SK-MEL-5 (cell line): ENCODE measurements at places on chromosomes 12 and 14. TPM values are rescaled to one million over a fixed set of nuclear protein-coding genes. Genes with fewer than 3 reads are reported as not detected.
A peak's percentile ranks its signal among the peaks of the same experiment; 100 is the strongest.

The PAPLN gene
- total RNA-seq = not detected in 2 replicates

The OTUB2 gene
- 3.5 and 4.4 TPM in 2 replicates for total RNA-seq

GRCh38 chr14:35458442-35458841 lies 53.9 kb upstream of the NFKBIA start:
- DNase-seq = no peak

GRCh38 chr12:32493282-32493681 lies 93.9 kb downstream of the FGD4 start:
- DNase-seq = no peak

The CCDC175 gene
- total RNA-seq = not detected in 2 replicates

GRCh38 chr12:41653386-41654326 lies 465.5 kb downstream of the PDZRN4 start:
- no peak for DNase-seq

The TSHR gene
- not detected in 2 replicates for total RNA-seq

DNA sequence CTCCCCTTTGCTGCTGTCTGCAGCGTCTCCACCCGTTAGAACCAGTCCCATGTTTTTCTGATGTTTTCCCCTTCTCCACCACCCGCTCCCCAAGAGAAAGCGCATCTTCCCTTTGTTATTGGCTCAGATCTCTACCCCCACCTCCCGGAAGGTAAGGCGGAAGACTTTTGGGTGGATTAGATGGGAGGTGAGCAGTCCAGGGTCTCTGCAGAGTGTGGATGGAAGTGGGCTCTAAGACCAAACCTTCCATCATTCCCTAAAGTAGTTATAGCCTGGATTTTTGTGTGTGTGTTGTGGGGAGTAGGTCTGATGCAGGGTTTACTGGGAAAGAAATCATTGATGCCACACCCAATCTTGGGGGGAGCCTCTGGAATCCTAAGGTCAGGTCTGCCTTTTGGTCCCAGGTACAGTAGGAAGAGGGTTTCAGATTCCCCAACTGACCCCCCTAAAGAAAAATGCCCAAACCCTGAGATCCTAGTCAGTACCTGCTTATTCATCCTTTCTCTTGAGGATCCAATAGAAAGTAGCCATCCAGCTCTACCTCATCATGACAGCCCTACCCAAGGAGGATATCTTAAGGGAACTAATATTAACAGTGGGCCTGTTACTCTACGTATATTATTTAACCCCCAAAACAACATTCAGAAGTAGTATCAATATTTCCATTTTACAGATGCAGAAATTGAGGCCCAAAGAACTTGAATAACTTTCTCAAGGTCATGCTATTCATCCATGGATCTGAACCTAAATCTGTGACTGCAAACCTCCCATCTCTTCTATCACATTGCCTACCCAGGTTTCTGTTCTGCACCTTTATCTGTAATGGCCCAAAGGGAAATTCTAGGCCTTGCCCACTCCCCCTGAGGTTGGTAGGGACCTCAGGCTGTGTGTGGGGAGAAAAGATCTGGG lies 1.1 kb downstream of the KIF5A start:
- DNase-seq = no peak

DNA sequence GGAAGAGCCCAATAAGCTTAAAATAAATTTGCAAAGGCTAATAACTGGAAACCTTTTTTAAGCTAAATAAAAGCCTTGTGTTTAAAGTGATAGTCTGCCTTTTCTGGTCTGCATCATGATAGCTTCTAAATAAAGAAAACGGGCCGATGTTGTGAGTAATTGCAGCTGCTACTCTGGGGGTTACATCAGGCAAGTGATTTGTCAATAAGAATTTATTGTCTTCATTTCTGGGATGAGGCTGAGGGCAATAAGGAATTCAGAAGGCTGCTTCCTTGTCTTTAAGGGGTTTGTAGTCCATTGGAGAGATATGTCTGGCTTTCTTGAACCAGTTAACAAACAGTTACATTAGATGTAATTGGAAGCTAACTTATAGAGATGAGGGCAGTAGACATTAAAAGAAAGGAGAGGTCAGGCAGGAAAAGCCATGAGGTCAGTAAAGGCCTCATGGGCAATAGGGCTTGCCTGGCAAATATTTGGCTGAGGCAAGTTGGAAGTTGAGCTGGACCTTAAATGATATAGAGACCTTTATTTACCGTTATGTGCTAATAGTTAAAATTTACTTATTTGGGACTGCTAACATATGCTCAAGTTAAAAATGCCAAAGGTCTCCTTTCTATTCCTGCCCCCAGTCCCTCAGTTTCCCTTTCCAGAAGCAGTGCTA lies 85.0 kb downstream of the CRADD start:
- DNase-seq = peak; percentile 65

GRCh38 chr12:3378655-3379054 lies 112.3 kb upstream of the PRMT8 start:
- DNase-seq = no peak

The ELK3 gene
- 18.9 and 19.2 TPM in 2 replicates for total RNA-seq

DNA sequence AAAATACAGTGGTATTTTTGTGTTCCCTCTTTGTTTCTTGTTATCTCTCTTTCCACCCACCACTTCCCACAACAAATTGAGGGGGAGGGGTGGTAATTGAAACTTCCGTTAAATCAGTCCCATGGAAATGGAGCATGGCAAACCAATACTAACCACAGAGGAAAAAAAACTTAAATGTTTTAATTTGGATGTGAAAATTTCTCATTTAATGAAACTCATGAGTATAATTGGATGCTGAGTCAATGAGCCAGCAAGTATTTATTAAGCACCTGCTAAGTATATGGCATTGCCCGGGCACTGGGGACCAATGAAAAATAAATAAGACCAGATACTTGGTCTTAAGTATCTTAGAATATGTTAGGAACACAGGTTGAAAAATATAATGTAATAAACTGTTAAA lies 147.5 kb downstream of the KCNH5 start:
- no peak for DNase-seq

DNA sequence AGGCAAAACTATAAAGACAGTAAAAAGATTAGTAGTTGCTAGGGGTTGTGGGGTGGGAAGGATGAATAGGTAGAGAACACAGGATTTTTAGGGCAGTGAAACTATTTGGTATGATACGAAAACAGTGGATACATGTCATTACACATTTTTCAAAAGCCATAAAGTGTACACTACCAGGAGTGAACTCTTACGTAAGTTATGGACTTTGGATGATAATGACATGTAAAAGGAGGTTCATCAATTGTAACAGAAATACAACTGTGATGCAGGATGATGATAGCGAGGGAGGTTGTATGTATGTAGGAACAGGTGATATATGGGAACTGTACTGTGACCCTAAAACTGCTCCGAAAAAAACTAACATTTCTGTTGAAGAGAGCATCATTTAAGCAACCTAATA lies 15.1 kb upstream of the FGF6 start:
- no peak for DNase-seq

DNA sequence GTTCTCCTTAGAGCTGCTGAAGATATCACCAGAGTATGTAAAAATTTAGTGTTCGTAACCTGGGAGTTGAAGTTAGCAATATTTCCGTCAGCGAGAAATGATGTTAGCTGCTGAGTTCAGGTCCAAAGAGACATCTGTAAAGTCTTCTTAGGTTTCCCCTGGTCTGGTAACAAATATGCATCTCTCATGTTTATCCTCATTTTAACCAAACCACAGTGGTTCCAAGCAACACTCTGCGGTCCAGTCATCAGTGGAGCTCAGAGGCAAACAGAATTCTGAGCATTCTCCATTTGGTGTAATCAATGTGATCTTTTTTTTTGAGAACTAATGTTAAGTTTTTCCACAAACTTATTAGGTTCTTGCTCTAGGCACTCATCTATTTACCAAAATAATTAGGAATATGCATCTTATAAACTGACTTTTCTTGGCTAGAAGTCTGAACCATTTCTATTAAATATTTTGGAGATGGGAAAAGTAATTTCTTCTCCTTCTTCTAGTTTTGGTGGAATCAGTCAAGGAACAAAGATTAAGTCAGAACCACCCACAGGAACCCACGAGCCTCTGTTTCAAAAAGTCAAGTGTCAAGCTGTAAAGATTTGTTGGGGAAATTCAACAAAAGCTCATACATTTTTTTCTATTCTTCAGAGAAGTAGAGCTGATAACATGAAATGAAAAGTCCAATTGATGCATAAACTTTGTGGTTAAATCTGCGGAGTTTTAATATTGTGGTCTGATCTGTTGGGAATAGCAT lies 64.7 kb downstream of the IFNG start:
- DNase-seq = no peak

GRCh38 chr14:33444136-33444535 lies 505.5 kb downstream of the NPAS3 start:
- DNase-seq = no peak

The EXOC3L4 gene
- total RNA-seq = not detected in 2 replicates

DNA sequence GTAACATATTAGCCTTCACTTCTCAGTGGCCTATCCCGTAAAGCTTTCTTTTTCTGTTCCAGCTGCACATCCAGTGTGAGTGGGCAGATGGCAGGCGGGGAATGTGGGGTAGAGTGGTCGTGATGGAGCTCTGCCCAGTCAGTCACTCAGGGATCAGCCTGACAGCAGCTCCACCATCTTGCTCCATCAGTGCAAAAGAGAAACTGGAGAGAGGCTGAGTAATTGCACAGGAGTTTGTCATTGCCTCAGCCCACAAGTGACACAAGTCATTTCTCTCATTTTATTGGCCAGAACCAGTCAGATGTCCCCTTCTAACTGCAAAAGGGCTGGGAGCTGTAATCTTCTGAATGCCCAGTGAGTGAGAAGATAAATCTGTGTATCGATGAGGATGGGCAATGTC lies 66.5 kb downstream of the ATP23 start:
- no peak for DNase-seq

DNA sequence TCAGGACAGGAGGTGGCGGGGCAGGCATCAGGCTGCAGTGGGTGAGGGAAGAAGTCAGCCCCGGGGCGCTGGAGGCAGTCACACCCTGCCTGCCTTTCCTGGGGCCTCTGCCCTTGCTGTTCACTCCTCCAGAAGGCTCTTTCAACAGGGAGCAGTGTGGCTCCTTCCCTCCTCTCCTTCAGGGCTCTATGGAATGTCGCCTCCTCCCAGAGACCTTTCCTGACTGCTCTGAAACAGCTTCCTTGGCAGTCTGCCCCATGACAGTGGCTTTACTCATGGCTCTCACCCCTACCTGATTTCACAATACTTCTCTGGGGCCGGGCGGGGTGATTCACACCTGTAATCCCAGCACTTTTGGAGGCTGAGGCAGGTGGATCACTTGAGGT lies 7.1 kb downstream of the RHOF start:
- peak; percentile 60 for DNase-seq

DNA sequence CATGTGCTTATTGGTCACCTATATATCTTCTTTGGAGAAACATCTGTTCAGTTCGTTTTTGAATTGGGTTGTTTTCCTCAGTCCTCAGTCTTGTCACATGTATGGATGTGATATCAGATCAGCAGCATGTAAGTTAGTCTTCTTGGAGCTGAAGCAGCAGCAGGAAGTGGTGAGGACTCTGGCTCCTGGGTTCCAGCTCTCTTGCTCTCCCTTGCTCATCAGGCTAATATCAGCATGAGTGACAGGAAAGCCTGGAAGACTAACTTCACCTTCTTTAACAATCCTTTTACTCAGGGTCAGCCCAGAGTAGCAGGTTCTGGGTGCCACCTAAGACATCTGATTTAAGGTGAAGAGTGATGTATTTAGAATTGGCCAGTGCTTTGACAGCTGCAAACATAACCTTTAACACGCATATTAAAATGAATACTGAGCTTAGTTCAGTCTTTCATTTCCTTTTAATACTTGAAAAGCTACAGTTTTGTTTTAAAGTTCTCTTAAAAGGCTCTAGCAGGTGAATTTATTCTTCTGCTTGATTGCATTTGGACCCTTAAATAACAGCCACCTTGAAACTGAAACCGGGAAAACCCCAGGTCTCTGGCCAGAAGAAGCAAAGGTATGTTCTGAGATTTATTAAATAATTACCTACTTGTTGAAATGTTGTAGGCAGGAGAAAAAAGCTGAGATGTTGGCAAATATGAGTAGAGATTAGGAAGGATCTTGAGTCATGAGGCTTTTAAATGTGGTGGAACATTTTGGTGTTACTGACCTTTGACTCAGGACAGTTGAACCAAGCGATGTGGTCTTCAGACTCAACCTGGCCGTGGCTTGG lies 54.3 kb downstream of the DRAM1 start:
- no peak for DNase-seq

The PIWIL1 gene
- not detected in 2 replicates for total RNA-seq

The KRT77 gene
- not detected in 2 replicates for total RNA-seq

DNA sequence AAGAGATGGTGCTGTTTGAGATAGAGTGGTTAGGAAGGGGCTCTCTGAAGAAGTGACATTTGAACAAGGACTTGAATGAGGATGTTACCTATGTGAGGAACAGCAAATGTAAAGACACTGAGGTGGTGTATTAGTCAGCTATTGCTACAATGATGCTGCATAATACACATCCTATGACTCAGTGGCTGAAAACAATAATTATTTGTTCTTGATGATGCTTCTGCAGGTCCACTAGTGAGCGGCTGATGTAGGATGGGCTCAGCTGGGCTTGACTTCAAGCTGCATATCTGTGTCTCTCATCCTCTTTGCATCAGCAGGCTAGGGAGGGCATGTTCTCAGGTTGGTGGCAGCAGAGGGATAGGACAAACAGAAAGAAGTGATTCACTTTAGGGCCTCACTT lies 21.4 kb upstream of the CLMN start:
- no peak for DNase-seq

The HOXC9 gene
- 7.2 and 9.4 TPM in 2 replicates for total RNA-seq

DNA sequence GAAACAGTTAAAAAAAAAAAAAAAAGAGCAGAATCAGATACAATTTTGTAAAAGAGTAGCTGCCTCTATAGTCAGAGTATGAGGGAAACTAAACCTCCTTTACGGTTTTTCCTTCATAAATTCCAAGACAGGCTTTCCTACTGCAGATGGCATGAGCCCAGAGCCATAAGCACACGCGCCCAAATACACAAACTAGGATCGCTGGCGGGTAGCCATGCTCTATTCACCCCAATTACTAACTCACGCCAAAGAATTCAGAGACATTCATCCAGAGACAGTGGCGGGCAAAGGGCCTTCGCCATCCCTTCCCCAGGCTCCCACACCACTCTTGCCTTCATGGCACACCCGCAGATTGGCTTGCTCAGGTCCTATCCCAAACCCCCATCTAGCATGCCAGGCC lies 48.2 kb downstream of the MOK start:
- DNase-seq = no peak

GRCh38 chr12:112939761-112940381 lies 1.6 kb downstream of the OAS3 start:
- no peak for DNase-seq

GRCh38 chr12:95790033-95790916 lies at the start of gene NTN4:
Gene NTN4 (minus strand): TSS chr12:95790764. CDS start chr12:95790309, 455 bp downstream.
- DNase-seq = no peak

The ALKBH2 gene
- 30.2 and 32.7 TPM in 2 replicates for total RNA-seq

GRCh38 chr12:18982226-18982949 lies 147.1 kb upstream of the PLEKHA5 start:
- DNase-seq = no peak

The MORN3 gene
- total RNA-seq = 0.13 TPM in 1 of 2 replicates, not detected in the other

The LARP4 gene
- total RNA-seq = 42.2 and 44.7 TPM in 2 replicates
